ENCODE measurements at places on chromosomes 1 and 21.
A peak's percentile ranks its signal among the peaks of the same experiment; 100 is the strongest.

DNA sequence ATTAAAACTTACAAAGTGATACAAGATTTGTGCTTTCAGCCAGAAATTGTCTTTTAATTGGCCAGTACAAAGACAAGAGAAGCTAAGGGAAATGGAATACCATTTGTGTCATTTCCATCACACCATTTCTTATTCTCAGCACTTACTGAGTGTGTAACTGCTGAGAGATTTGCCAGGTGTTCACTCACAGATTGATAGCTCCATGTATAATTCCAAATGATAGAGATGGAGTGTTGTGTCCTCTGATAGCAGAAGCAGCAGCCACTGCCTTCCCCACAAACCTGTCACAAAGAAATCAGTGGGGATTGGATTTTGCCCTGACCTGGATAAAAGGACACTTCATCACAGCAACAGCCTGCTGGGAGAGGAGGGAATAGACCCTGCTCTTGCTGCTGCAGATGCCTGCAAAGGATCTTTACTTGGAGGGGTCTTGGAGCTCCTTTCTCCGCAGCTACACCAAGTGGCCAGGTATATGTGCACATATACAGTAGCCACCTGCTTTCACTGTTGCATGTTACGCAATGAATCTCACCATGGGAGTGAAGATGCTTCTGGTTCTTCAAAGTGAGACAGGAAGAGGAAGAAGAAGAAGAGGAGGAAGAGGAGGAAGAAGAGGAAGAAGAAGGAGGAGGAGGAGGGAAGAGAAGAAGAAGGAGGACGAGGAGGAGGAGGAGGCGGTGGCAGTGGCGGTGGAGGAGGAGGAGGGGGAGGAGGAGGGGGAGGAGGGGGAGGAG is 78.7 kb upstream of the KCNJ15 start:
- DNase-seq, result no peak

GRCh38 chr1:236144033-236144432 is 1.7 kb downstream of the GPR137B start:
- no peak for DNase-seq

DNA sequence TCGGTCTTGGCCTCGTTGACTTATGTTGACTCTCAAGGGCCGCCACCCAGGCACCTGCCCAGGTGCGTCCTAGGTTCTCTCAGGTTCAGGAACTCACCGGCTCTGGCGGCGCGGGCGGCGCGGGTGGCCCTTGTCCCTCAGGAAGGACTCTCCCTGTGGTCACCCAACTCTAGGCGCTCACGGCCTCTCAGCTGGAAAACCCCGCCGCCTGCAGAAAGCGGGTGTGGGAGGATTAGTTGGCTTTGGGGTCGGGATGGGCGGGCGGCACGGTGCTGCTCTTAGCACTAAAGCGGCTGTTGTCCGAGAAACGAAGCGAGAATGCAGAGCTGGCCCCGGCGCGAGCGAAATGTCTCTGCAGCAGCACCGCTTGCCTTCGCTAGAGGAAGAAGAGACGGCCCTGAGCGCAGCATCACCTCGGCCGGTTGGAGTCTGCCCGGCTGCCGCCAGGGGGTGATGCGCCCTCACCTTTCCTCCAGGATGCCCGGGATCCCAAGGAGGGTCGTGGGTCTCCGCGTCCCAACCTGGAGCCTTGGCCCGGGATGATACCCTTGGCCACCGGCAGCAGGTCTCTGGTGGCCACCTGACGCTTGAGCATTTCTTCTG is 8.1 kb upstream of the TADA1 start:
- no peak for DNase-seq

- peak; percentile 78 for DNase-seq
These were observed 10.9 kb downstream of the MORC3 start for GRCh38 chr21:36330904-36331303.

- no peak for DNase-seq
These were observed 147.8 kb upstream of the AJAP1 start for GRCh38 chr1:4506591-4506990.

DNA sequence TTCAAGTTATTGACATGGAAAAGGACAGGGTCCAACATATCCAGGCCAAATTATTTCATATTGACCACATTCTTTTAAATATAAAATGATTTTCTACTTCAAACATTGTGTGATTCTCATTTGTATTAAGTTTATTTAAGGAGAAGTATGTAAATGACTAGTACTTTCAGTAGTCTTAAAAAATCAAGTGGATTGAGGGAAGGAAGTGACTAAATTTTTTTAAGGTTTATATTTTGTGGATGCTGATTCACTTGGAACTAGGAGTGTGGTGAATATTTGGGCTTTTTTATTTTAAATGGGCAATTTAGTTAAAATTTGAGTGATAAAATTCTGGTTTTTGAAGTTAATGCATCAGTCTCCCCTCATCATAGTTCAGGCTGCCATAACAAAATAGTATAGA is 10.1 kb downstream of the PRRC2C start:
- no peak for DNase-seq

DNA sequence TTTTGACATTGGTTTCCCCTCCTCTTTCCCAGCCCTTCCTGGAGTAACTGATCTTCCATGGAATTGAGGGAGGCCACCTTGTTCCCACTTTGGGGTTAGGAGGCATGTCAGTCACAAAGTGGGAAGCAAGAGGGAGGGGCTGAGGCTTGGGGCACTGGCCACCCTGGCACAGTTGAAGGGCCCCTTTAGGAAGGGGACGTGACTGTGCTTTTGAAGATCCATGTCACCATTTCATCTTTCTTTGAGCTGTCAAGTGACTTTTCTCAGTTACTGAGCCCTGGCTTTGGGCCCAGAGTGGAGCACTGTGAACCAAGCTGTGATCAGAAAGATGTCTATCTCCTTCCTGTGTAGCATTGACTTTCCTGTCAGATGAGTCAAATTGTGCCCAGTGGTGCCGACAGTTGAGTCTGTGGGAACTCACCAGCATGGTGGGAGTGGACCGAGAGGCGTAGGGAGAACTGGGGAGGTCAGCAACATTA is 38.5 kb upstream of the TDRD10 start:
- no peak for DNase-seq

DNA sequence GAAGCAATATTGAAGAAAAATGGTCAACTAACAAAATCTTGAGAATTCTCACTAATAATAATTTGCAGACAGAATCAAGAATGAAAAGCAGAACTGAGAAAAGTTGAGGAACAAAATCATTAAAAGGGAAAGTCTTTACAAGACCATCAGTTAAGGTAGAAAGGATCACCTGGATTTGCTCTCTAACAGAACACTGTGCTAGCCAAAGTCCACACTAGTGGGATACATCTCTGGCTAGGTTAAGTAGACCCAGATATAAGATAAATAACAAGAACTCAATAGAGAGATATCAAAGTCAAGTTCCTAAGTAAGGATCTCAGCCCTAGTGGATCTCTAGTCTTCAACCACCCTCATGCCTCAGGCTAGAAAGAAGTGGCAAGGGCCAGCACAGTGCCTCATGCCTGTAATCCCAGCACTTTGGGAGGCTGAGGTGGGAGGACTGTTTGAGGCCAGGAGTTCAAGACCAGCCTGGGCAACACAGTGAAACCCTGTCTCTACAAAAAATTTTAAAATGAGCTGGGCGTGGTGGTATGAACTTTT is 19.6 kb downstream of the IPP start:
- no peak for DNase-seq

DNA sequence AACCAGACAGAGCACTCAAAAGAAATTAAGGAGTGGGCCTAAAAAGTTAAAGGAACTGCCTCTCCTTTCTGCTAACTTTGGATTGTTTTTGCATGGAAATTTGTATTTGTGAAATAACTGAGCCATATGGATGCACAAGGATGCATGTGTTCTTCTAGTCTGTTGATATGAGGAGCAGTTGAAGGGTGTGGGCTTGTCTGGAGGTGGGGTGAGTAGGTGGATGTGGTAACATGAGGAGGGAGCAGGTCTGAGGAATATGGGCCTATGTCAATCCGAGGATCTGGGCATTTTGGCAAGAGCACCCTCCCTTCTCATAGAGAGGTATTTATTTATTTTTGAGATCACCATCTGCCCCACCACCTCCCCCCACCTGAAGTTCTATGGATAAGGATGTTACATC is 13.4 kb downstream of the CACNA1E start:
- no peak for DNase-seq

GRCh38 chr21:42500736-42501135 is 4.7 kb upstream of the RSPH1 start:
- DNase-seq, result no peak

GRCh38 chr1:147491098-147491497 is 50.2 kb upstream of the BCL9 start:
- DNase-seq, result no peak

DNA sequence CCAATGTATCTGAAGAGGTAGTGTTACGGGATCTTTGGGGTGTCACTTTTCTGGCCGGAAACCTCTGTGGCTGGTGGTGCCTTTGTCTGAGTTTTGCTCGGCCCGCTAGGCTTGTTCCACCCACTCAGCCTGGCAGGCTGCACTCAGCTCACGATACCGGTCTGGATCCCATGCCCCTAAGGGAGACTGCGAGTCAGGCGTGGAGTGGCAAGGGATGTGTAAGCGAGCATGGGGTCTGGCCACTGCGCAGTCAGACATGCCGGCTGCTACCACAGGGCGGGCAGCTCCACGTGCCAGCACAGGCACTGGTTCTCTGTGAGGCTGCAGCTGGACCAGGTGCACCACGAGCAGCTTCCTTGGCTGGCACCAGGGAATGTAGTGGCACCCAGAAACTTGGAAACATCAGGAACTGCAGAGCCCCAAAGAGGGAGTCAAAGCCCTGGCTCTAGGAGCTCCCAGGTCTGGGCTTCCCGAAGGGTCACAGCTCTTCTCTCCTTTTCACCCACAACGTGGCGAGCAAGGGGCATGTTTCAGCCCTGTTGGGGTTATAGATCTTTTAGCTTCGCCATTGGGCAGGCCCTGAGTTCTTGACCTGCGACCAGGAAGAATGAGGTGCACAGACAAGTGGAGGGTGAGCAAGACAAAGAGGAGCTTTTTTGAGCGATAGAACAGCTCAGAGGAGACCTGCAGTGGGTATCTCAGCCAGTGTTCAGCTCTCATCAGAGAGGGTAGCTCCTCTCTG is 23.8 kb upstream of the LRRC8C start:
- DNase-seq, result no peak

GRCh38 chr1:166822385-166822784 is 16.9 kb upstream of the POGK start:
- no peak for DNase-seq

- no peak for DNase-seq
These were observed 77.7 kb downstream of the CAPZB start for GRCh38 chr1:19407494-19408096.

DNA sequence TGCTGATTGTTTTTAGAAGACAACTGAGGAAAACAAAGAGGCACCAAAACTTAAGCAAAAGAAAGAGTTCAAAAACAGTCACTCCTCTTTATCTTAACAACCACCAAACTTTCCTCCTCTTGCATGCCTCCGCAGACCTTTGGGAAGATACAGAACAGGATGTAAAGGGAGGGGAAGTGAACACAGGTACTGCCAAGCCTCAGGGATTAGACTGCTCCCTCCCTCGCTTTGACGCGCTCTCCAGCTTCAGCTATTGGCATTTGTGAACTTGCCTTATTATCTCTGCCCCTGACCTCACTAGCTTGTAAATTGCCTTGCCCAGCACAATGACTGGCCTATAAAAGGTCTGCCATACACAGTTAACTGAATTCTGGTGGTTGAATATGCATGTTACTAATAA is 4.8 kb upstream of the SRP9 start:
- no peak for DNase-seq

- DNase-seq, result no peak
These were observed 44.9 kb upstream of the FOXD3 start for GRCh38 chr1:63277195-63278192.

- DNase-seq, result no peak
These were observed 24.4 kb downstream of the MCOLN2 start for GRCh38 chr1:84972377-84972987.

DNA sequence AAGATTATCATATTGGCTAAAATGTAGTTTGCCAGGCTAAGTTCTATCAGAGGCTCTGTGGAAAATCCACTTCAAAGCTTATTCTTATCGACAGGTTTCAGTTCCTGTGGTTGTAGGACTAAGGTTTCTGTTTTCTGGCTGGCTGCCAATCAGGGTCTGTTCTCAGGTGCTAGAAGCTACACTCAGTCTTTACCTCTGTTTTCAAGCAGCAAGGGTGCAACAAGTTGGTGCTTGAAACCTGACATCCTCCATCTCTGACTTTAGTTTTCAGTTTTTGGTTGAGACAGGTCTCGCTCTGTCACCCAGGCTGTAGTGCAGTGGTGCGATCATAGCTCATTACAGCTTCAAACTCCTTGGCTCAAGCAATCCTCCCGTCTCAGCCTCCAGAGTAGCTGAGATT is 15.3 kb upstream of the TMCO2 start:
- DNase-seq, result no peak

DNA sequence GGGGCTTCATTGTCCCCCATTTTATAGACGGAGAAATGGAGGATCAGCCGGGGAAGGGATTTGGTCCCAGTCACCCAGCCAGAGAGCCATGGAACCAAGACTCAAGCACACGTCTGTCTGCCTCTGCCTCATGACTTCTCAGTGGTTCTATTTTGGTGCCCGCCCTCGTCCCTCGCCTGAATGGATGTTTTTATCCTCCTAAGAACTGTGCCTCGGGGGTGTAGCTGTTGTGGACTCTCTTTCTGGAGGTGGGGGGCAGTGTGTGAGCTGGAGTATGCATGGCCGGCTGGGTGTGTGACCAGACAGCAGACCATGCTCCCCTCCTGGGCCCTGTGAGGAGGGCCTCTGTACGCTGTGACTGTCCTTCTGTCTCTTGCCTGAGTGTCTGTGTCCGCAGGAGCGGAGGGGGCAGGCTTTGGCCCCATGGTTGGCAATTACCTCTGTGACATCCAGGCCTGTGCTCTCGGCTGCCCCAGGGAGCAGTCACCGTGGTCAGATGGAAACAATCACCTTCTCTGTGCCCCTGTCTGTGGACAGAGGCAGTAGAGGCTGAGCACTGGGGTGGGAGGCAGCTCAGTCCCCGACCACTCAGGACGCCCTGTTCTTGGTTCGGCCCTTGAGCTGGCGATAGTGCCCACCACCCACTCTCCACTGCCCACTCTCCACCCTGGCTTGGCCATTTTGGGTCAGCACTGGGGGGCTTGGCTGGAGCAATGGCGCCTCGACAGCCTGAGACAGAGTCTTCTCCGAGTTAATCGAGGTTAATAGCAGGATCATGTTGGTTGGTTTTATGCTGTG is 20.4 kb downstream of the WNT4 start:
- DNase-seq, result no peak

GRCh38 chr1:42504535-42505128 is 41.5 kb downstream of the CCDC30 start:
- DNase-seq, result no peak

DNA sequence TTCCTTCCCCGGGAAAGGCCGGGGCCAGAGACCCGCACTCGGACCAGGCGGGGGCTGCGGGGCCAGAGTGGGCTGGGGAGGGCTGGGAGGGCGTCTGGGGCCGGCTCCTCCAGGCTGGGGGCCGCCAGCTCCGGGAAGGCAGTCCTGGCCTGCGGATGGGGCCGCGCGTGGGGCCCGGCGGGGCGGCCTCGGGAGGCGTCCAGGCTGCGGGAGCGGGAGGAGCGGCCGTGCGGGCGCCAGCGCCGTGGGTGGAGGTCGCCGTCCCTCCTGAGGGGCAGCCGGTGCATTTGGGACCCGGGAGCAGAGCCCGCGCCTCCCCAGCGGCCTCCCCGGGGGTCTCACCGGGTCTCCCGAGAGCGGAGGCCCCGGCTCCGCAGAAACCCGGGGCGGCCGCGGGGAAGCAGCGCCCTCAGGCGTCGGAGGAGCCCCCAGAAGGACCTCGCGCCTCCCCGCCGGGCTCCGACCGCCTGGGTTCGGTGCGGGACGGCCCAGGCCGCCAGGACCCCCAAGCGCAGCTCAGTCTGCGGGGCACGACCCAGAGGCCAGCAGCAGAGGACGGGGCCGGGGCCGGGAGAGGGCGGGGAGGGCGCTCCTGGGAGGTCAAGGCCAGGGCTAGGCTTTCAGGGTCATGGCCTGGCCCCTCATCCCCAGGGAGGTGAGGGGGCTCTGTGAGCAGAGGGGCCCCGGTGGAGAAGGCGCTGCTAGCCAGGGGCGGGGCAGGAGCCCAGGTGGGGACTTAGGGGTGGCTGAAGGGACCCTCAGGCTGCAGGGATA is 7.2 kb upstream of the SLX9 start:
- DNase-seq, result no peak
